Mucosa of descending colon (tissue), 3 donors: ENCODE measurements at places on chromosomes 2 and 18. TPM values are rescaled to one million over a fixed set of nuclear protein-coding genes. Genes with fewer than 3 reads are reported as not detected.

The AKAIN1 gene
- not detected for total RNA-seq

The ALPG gene
- total RNA-seq: 8.1 TPM

The FMNL2 gene
- total RNA-seq: 11.5 TPM

The UGT1A9 gene
- total RNA-seq: 11.4 TPM

The OXER1 gene
- total RNA-seq: 2.4 TPM

The LYG2 gene
- not detected for total RNA-seq

The HOXD3 gene
- total RNA-seq: 6.0 TPM

The KANSL3 gene
- total RNA-seq: 36.1 TPM

The ILKAP gene
- 33.2 TPM for total RNA-seq

The CRACDL gene
- total RNA-seq: 17.8 TPM

The CYP1B1 gene
- 1.6 TPM for total RNA-seq

The CXCR1 gene
- not detected for total RNA-seq

The AGPS gene
- 48.7 TPM for total RNA-seq

The TLX2 gene
- 0.51 TPM for total RNA-seq

The DSG1 gene
- not detected for total RNA-seq

The CCDC141 gene
- 1.5 TPM for total RNA-seq

The MATN3 gene
- not detected for total RNA-seq

The XDH gene
- total RNA-seq: 18.4 TPM

The RND3 gene
- 80.1 TPM for total RNA-seq

The CCDC148 gene
- total RNA-seq: 0.20 TPM

The TMEM200C gene
- 2.1 TPM for total RNA-seq
